ENCODE measurements at places on chromosomes 7 and 10.

DNA sequence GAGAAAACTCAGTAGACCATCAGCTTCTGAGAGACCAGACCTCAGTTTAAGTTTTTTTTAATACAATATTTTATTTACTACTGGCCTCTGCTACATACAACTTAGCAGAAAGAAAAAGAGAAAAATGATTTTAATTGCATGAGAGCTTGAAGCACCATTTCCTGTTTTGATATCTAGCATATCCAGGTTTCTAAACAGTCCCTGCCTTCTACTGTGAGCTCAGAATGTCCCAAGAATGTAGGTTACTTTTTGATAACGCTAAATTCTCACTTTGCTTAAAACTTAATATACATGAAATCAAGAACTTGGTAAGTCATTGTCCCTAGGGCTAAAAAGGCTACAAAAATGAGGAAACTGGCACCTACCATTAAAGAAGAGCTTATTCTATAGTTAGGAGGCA, 7.0 kb downstream of the TMEM243 start:
- DNase-seq: no peak

DNA sequence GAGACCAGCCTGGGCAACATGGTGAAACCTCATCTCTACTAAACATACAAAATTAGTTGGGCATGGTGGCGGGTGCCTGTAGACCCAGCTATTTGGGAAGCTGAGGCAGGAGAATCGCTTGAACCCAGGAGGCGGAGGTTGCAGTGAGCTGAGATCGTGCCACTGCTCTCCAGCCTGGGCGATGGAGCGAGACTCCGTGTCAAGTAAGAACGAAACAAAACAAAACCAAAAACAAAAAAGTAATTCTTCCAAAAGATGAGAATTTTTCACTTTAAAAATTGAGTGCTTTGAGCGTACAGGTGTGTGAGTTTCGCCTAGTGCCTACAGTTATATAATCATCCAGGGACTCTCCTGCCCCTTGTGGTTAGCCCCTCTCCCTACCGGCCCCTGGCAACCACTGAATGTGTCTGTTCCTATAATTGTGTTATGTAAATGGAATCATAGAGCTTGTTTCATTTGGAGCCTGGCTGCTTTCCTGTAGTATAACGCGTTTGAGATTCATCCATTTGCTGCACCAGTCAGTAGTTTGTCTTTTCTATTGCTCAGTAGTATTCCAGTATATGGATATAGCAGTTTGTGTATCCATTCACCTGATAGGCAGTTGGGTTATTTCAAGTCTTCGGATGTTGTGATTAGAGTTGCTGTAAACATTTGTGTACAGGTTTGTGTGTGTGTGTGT, 80.0 kb downstream of the RBM33 start:
- DNase-seq: no peak

DNA sequence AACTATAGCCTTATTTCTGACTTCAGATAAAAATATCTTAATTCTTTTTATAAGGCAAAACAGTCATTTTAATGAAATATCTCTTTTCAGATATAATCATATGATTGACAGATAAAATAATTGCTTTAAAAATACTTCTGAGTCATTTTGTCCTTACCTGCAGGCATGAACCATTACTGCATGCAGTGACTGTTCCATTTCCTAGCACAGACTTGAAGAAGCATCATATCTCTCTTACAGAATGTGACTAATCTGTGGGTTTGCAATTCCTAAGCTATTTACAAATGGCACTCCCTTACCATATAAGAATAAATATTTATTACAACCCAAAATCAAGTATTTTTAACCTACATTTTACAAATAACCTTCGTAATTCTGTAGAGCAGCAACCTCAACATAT, 120.7 kb downstream of the SRPK2 start:
- DNase-seq: no peak

DNA sequence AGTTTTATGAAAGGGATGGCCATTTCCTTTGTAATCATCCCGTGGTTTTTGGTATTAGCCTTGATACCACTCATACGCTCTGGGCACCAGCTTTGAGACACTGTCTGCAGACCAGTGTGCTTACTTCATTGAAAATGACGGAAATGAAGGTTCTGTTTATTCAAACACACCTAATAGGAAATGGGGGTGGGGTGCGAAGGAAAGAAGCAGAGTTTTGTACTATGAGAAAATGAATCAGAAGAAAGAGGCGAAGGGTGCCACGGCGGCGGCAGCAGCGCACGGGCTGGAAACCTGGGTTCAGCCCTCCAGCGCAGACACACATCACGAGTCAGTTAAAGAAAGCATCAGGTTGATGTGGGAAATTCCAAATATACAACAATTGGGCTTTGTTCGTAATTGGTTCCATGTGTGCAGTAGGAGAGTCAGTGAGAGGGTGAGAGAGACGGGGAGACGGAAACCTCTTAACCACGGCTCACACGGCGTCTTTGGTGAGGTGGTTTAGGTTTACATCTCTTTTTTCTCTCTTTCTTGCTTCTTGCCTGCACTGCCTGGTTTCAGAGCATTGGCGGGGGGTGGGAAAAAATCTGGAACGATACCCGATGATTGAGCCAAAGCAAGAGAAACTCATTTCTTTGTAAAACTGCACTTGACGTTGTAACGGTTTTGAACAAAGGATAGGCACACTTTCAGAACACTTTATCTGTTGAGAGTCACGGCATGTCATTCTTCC, 321.2 kb downstream of the FRMD4A start:
- peak; percentile 44 for DNase-seq
